ENCODE measurements at places on chromosomes 13 and 19.

GRCh38 chr13:113408562-113408961, 44.6 kb upstream of the GRTP1 start:
- DNase-seq = no peak

DNA sequence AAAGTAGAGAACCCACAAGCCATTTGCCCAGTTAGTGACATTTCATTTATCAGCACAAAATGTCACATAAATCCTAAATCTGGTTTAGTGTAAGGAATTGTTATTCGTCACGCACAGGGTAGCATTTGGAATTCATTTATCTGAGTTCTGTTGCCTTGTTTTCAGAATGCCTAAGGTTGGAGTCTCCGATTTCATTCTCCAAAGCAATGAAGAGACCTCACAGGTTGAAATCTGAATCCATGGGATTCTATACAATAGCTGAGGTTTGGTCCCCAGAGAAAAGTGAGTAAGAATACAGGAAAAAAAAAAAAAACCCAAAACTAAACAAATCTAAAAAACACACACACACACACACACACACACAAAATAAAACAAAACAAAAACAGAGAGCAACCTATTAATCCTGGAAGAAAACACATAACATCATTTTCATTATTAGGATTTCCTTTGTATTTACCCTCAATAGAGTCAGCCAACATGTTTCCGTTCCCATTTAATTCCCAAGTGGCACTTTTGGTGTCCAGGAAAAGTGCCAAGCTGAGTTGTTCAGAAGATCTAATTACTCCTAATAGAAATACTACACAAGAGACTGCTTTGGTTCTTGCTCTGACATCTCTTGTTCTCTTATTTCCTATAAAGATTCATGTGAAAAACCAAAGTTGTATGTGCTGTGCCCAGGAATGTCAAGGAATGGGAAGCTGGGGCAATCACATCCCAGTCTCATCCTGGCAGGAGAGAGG, 36.2 kb upstream of the LRCH1 start:
- DNase-seq = no peak

- no peak for DNase-seq
These were observed 24.4 kb upstream of the GPR12 start for GRCh38 chr13:26784704-26785639.

DNA sequence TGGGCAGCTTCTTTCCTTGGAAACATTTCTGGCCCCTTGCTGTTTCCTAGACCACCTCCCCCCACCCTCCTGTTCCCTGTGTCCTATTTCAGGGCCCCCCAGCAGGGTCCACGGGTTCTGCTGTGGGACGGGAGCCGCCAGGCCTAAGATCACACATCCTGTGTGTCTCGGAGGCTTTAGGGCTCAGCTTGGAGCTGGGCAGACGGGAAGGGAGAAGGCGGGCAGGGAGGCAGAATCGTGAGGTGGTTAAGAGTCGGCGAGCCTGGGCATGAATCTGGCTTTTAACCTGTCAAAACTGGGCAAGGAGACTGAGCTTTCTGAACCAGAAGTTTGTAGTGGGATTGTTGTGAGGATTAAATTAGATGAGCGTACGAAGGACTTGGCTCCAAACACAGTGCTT, 4.8 kb downstream of the KCNC3 start:
- DNase-seq = no peak

Measured in effector CD4-positive, alpha-beta T cell (primary cell).